ENCODE measurements at places on chromosomes 1 and 21. TPM values are rescaled to one million over a fixed set of nuclear protein-coding genes. Genes with fewer than 3 reads are reported as not detected.

The CLCA1 gene
- not detected for total RNA-seq

The PRKAA2 gene
- 4.0 TPM for total RNA-seq

The PFDN2 gene
- 22.9 TPM for total RNA-seq

The ZSCAN20 gene
- total RNA-seq: 5.0 TPM

The SPRR1B gene
- total RNA-seq: not detected

DNA sequence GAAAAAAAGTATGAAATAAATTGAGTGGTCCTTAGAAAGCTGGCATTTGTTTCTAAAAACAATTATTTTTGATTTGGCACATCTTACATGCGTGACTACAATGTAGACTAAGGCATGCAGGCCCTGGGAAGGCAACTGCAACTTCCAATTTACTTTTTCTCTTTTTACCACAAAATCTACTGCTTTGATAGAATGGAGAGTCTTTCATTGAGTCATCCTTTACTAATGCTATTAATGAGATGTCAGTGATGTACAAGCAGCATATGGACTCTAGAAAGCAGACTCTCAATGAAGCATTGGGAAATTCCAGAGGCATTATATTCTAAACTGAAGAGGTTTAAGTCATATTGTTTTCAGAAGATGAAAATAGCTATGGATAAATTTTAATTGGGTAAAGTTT, 29.6 kb upstream of the PRRX1 start:
- no peak for DNase-seq

DNA sequence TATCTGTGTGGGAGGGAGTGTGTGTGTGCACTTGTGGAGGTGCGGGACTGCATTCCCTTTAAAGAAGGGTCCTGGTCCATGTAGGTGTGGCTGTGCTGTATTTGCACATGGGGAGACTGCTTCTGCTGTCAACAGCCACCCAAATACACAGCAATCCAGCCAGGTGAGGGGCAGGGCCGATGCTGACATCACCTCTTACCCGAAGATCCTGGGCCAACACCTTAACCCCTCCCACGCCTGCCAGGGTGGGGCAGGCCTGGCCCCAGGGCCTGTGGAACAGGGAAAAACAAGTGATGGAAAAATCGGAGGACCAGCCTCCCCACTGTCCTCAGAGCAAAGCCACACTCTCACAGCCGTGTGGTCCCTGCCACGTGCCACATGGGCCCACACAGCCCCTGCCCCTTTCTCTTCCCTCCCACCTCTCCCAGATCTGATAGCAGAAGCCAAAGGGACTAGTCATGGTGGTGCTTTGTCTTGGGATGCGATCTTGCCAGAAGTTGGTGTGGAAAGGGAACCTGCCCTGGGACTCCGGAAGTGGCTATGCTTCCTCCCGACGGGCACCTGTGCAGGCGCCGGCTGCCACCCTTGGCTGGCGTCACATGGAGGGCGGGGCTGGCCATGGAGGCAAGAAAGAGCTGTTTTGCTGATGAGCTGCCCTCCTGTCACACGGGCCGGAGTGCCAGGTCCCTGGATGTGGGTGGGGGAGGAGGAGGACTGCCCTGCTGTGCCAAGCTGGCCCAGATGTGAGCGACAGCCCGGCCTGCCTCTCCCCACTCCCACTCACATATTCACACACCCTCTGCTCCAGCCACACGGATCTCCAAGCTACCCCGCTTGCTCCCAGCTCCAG, 7.8 kb upstream of the CASZ1 start:
- DNase-seq: no peak

GRCh38 chr1:39141925-39142324, 62.6 kb upstream of the MACF1 start:
- no peak for DNase-seq

DNA sequence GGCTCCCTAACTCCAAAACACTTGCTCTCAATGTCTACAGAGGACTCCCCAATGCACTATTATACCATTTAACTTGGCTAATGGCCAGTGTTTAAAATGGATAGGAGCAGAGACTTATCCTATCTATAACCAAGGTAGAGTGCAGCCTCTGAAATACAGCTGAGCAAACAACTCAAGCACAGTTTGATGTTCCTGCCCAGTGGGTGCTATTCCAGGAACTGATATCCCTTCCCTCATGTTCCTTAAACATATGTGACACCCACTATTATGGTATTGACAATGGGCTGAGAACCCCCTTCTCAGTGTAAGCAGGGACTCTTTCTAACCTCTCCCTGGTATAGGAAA, 51.7 kb downstream of the SH3GLB1 start:
- no peak for DNase-seq

GRCh38 chr1:15946571-15947381, 29.1 kb downstream of the ZBTB17 start:
- no peak for DNase-seq

DNA sequence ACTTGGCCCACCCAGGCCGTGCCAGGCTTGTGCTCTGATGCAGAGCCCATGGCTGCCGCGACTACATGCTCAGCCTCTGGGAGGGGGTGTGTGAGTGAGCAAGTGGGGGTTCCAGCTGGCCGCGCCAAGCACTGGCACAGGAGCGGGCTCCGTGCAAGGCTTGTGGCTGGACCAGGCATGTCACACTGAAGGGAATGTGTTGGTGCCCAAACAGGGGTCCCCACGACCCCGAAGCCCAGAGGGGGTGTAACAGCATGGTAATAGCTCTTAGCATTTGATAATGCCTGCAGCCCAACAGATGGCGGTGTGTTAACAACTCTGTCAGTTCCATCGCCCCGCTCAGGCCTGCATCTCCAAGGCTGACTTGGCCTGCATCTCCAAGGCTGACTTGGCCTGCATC, 38.3 kb upstream of the CD46 start:
- no peak for DNase-seq
